CD8-positive, alpha-beta memory T cell (primary cell): ENCODE measurements at places on chromosomes 2 and 18.

DNA sequence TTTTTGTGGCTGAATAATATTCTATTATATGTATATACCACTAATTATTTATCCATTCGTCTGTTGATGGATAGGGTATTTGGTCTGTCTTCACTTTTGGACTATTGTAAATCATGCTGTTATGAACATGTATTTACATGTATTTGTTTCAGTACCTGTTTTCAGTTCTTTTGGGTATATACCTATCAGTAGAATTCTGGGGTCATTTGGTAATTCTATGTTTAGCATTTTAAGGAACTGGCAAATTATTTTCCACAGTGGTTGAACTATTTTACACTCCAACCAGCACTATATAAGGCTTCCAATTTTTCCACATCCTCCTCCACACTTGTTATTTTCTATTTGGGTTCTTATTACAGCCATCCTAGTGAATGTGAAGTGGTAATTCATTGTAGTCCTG lies 12.4 kb upstream of the TANK start:
- no peaks in the 10 kb centered on the region for H3K36me3 ChIP-seq
- no peaks in the 10 kb centered on the region for H3K27me3 ChIP-seq
- no peak for DNase-seq
- H3K4me3 ChIP-seq = no peak overlapping the region
- no peak overlapping the region for H3K27ac ChIP-seq

GRCh38 chr2:197904446-197904845 lies 100.1 kb downstream of the PLCL1 start:
- H3K36me3 ChIP-seq = no peaks in the 10 kb centered on the region
- H3K4me1 ChIP-seq = peaks cover 8% of the 10 kb centered on the region
- H3K4me3 ChIP-seq = no peak overlapping the region
- no peak for DNase-seq
- H3K27me3 ChIP-seq = no peaks in the 10 kb centered on the region
- no peak overlapping the region for H3K27ac ChIP-seq

DNA sequence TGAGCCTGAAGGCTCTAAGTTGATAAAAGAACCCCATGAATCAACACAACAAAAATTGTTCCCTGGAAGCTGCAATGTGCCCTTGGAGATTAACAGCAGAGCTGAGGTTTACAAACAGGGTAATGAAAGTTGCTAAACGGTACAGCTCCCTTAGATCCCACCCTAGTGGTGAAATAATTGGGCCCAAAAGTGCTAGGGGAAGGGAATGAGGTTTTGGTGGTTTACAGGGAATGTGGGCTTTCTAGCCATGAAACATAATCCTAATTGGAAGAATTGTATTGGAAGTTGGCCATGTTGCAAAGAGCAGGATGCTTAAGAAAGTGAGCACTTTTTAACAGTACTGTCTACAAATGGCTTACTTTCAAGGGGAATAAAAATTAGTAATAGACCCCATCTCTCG lies 180.2 kb upstream of the SMIM21 start:
- no peak overlapping the region for H3K4me3 ChIP-seq
- no peak overlapping the region for H3K27ac ChIP-seq
- no peaks in the 10 kb centered on the region for H3K27me3 ChIP-seq
- DNase-seq = no peak

DNA sequence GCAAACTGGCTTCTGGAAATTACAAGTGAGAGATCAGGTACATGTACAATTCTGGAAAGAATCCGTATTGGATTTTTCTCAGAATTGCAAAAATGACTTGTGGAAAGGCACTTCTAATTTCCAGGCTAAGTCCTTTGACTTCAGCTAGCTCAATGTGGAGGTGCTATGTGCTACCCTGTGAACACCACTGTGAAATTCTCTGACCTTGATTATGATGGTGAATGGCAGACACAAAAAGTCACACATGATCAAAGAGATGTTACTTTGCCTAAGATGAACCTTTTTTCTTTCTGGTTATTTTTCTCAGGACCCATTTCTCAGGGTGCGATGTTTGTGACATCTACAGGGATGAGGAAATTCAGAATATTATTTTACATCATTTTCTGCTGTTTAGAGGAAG lies 856.6 kb upstream of the VRK2 start:
- no peak for DNase-seq
- no peak overlapping the region for H3K27ac ChIP-seq
- H3K36me3 ChIP-seq = no peaks in the 10 kb centered on the region
- no peaks in the 10 kb centered on the region for H3K4me1 ChIP-seq
- H3K27me3 ChIP-seq = no peaks in the 10 kb centered on the region

GRCh38 chr2:239952665-239953417 lies 72.3 kb downstream of the NDUFA10 start:
- no peak for DNase-seq
- no peak overlapping the region for H3K4me3 ChIP-seq
- no peaks in the 10 kb centered on the region for H3K36me3 ChIP-seq
- no peak overlapping the region for H3K27ac ChIP-seq

DNA sequence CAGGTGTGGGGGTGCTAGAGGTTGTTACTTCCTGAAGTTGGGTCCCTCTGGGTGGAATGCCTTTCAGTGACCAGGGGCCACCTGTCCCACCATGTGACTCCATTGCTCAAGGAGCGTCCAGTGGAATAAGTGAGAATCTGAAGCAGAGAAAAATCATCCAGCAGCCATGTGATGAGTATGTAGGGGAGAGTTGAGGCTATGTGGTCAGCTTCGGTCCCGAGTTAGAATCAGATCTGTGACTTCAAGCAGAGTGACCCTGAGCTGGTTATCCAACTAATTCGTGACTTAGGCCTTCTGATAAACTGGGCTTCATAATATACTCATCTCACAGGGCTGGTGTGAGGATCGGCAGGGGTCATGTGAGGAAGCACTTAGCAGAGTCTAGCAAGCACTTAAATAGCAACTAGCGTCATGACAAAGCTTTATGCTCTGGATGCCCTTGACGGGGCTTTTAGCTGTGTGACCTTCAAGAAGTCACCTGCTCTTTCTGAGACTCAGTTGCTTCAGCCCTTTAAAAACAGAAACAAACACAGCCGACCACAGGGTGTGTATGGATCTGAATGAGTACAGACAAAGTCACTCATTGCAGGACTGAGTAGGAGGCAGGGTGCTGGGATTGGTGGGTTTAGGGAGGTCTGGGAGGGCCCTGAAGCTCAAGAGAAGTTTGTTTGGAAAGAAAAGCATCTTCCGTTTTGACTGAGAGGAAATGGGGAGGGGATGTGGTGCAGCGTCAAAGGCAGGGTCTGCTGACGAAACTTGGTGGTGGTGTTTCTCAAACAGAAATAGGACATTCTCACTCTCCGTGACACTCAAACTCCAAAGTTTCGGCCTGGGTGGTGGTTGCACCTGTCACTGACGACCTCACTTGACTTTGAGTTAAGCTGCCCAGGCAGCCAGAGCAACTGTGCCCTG lies 264.0 kb upstream of the CXCR4 start:
- H3K27me3 ChIP-seq = no peaks in the 10 kb centered on the region
- DNase-seq = peak; percentile 75
- peak overlapping the region; percentile 34 for H3K27ac ChIP-seq
- H3K4me3 ChIP-seq = peak overlapping the region; percentile 3
- H3K4me1 ChIP-seq = peaks cover 32% of the 10 kb centered on the region

DNA sequence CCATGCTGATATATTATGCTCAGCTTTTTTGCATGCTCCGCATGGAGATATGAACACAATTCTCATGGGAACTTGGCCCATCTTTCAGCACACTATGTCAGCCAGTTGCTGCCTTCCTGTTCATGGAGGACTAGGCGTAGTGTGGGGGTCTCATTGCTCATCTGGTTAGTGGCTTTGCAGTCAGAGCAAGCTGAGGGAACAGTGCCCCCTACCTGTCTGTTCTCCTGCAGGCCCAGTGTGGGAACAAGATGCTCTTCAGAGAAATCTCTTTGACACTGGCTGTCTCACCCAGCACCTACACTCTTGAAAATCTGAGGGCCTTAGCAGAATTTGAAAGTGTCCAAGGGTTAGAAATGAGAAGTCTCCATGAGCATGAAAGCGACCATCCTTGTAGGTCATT lies 47.1 kb downstream of the SPTBN1 start:
- no peak overlapping the region for H3K27ac ChIP-seq
- no peaks in the 10 kb centered on the region for H3K27me3 ChIP-seq

- no peaks in the 10 kb centered on the region for H3K27me3 ChIP-seq
- no peak overlapping the region for H3K27ac ChIP-seq
- no peaks in the 10 kb centered on the region for H3K36me3 ChIP-seq
- H3K4me3 ChIP-seq = no peak overlapping the region
Measured at GRCh38 chr2:37692711-37693110, 21.3 kb upstream of the CDC42EP3 start.

GRCh38 chr2:101234169-101234938 lies 18.3 kb upstream of the CNOT11 start:
- no peak overlapping the region for H3K27ac ChIP-seq
- no peak for DNase-seq
- H3K4me1 ChIP-seq = no peaks in the 10 kb centered on the region
- no peak overlapping the region for H3K4me3 ChIP-seq

- no peaks in the 10 kb centered on the region for H3K4me1 ChIP-seq
- H3K4me3 ChIP-seq = no peak overlapping the region
- no peaks in the 10 kb centered on the region for H3K27me3 ChIP-seq
- no peak for DNase-seq
- H3K27ac ChIP-seq = no peak overlapping the region
- H3K36me3 ChIP-seq = no peaks in the 10 kb centered on the region
Measured at GRCh38 chr2:217219164-217219520, 359.3 kb upstream of the TNP1 start.

DNA sequence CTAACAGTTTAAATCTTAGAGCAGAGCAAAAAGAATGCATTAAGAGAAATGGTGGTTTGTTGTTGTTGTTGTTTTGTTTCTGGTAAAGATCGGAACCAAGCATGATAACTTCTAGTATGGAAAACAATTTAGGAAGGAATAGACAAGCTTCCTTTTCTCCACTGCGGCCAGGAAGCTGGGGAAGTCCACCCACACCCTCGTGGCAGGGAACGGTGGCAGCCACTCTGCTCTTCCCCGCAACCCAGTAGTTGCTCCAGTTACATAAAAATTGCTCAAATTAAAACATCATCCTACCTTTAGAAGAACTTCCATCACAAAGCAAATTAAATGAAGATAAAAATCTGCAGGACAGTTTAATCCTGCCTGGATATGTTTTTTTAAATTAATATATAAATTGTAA lies 113.0 kb downstream of the RBMS1 start:
- no peak overlapping the region for H3K27ac ChIP-seq
- peaks cover 63% of the 10 kb centered on the region for H3K4me1 ChIP-seq
- DNase-seq = no peak

- H3K4me3 ChIP-seq = no peak overlapping the region
- no peaks in the 10 kb centered on the region for H3K4me1 ChIP-seq
- H3K36me3 ChIP-seq = no peaks in the 10 kb centered on the region
- H3K27me3 ChIP-seq = no peaks in the 10 kb centered on the region
- no peak for DNase-seq
Measured at GRCh38 chr18:12630136-12630535, 27.8 kb downstream of the SPIRE1 start.

GRCh38 chr2:95376311-95377215 lies 25.9 kb upstream of the FAHD2A start:
- H3K27ac ChIP-seq = no peak overlapping the region
- no peaks in the 10 kb centered on the region for H3K27me3 ChIP-seq
- no peaks in the 10 kb centered on the region for H3K36me3 ChIP-seq
- H3K4me3 ChIP-seq = no peak overlapping the region

GRCh38 chr2:23788100-23788499 lies 138.8 kb downstream of the ATAD2B start:
- H3K36me3 ChIP-seq = peaks cover 9% of the 10 kb centered on the region
- peaks cover 17% of the 10 kb centered on the region for H3K4me1 ChIP-seq
- H3K27me3 ChIP-seq = no peaks in the 10 kb centered on the region

GRCh38 chr2:26552641-26553374 lies 74.9 kb upstream of the OTOF start:
- no peak overlapping the region for H3K4me3 ChIP-seq
- peaks cover 7% of the 10 kb centered on the region for H3K27me3 ChIP-seq
- H3K4me1 ChIP-seq = no peaks in the 10 kb centered on the region
- H3K36me3 ChIP-seq = no peaks in the 10 kb centered on the region
- DNase-seq = no peak

DNA sequence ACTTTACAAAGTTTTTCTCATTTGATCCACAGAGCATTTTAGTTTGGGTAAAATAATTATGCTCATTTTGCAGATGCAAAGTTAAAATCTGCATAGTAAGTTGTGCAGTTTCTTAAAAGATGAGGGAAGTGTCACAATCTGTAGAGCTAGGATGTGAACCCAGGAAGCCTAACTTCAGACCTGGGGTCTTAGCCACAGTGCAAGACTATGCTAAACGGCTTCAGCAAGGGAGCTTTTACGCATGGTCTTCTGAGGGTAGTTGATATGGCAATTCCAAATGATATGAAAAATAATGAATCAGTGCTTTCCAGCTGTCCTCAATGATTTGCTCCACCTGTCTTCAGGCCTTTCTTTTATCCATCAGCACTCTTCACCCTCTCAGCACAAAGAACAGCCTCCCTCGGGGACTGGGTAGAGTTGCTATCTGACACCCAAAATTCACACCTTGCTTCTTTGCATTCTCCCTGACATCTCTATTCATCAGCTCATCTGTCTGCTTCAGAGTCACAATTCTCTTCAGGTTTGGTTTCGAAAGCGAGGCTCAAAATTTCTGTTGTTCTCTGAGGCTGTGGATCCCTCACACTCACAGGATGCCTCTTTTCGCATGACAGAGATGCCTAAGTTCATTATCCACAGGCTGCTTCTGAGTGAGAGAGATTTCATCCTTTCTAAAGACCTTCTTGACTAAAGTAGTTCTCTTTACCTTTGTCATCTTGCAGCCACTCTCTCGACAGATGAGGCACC lies 302.5 kb downstream of the NRXN1 start:
- no peak for DNase-seq
- H3K4me3 ChIP-seq = no peak overlapping the region
- no peaks in the 10 kb centered on the region for H3K36me3 ChIP-seq
- H3K27me3 ChIP-seq = no peaks in the 10 kb centered on the region
- H3K27ac ChIP-seq = no peak overlapping the region

GRCh38 chr18:23548275-23548674 lies 38.0 kb downstream of the NPC1 start:
- H3K27ac ChIP-seq = no peak overlapping the region
- H3K4me3 ChIP-seq = no peak overlapping the region
- no peaks in the 10 kb centered on the region for H3K4me1 ChIP-seq

- H3K27ac ChIP-seq = no peak overlapping the region
- no peaks in the 10 kb centered on the region for H3K27me3 ChIP-seq
- no peak overlapping the region for H3K4me3 ChIP-seq
- DNase-seq = no peak
Measured at GRCh38 chr2:130135692-130136541, 6.9 kb upstream of the POTEF start.

DNA sequence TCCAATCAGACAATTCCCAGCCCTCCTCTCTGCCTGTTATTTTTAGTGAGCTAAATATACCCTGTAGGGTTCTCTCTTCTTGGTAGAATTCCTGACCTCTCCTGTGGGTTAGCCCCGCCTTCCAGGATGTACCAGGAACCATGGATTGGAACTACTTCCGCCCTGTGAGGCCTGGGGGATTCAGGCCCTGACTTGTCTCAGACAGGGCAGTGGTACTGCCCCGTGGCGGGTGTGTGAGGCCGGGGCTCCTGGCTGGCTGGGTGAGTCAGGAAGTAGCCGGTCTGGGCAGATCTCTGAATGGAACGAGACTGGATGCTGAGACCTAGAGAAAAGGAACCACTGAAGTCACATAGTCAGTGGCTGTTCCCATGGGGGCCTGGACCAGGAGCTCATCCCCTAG lies 50.5 kb downstream of the DYSF start:
- no peak overlapping the region for H3K4me3 ChIP-seq
- no peaks in the 10 kb centered on the region for H3K36me3 ChIP-seq
- no peak for DNase-seq
- no peaks in the 10 kb centered on the region for H3K4me1 ChIP-seq
- H3K27ac ChIP-seq = no peak overlapping the region

GRCh38 chr2:75553935-75554531 lies 6.7 kb downstream of the EVA1A start:
- H3K27ac ChIP-seq = no peak overlapping the region
- no peaks in the 10 kb centered on the region for H3K36me3 ChIP-seq
- no peak overlapping the region for H3K4me3 ChIP-seq
- no peaks in the 10 kb centered on the region for H3K27me3 ChIP-seq
- H3K4me1 ChIP-seq = no peaks in the 10 kb centered on the region
